ENCODE measurements at places on chromosomes 6 and 20.

- DNase-seq, result no peak
These were observed 44.7 kb downstream of the TNFAIP3 start for GRCh38 chr6:137911675-137912191.

GRCh38 chr6:164133095-164133494 lies 718.6 kb downstream of the QKI start:
- DNase-seq, result no peak

GRCh38 chr6:157438611-157439111 lies 57.7 kb downstream of the ZDHHC14 start:
- no peak for DNase-seq

- DNase-seq, result no peak
These were observed 20.8 kb upstream of the TRAF3IP2 start for GRCh38 chr6:111626441-111626840.

DNA sequence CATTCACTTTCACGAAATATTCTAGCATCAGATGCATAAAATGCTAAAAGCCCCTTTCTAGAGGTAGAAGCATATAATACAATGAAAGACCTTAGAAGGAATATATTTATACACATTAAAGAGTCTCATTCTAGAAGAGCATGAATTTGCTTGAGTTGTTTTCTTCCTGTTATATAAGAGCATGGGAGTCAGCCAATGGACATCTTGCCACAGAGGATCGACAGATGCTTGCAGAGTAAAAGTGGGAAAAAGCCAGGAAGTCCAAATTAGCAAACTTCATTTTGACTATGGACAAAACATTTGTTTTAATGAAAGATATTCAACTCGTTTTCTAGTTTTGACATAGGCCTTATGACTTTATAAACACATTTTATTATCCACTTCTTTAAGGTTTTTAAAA lies 44.2 kb upstream of the RIPPLY2 start:
- no peak for DNase-seq

GRCh38 chr20:37265152-37265551 lies 3.5 kb upstream of the GHRH start:
- DNase-seq, result no peak

- DNase-seq, result no peak
These were observed 49.2 kb downstream of the TOMM6 start for GRCh38 chr6:41836660-41837052.

- no peak for DNase-seq
These were observed 17.0 kb upstream of the HLA-A start for GRCh38 chr6:29925321-29925720.

- DNase-seq, result no peak
These were observed 23.5 kb downstream of the PLEKHG1 start for GRCh38 chr6:150622941-150623874.

- DNase-seq, result no peak
These were observed 19.6 kb upstream of the SYNCRIP start for GRCh38 chr6:85662251-85662650.

- no peak for DNase-seq
These were observed 50.5 kb upstream of the LRRC1 start for GRCh38 chr6:53744321-53744720.

DNA sequence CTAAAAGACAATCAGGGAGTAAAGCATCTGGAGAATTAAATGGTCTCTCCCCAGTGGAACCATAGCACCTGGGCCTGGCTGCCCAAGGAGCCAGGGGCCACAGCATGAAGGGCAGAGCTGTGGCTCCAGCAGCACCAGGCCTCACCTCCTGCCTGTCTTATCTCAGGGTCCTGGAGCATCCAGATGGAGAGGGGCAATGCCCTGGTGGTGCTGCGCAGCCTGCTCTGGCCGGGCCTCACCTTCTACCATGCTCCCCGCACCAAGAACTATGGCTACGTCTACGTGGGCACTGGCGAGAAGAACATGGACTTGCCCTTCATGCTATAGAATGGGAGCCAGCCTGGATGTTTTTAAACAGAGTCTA lies 17.0 kb downstream of the MRPS18A start:
- no peak for DNase-seq

GRCh38 chr6:20868397-20869096 lies 334.3 kb downstream of the CDKAL1 start:
- no peak for DNase-seq

- no peak for DNase-seq
These were observed 147.2 kb upstream of the SNX9 start for GRCh38 chr6:157675831-157676230.

- DNase-seq, result no peak
These were observed 3.4 kb downstream of the SERAC1 start for GRCh38 chr6:158164579-158165170.

GRCh38 chr6:134295953-134296553 lies 21.9 kb downstream of the SGK1 start:
- DNase-seq, result peak; percentile 79

- no peak for DNase-seq
These were observed 26.1 kb downstream of the HLA-F start for GRCh38 chr6:29749308-29749662.

GRCh38 chr6:91490671-91491301 lies 903.9 kb upstream of the MAP3K7 start:
- DNase-seq, result no peak

GRCh38 chr6:35320031-35320410 lies 22.3 kb upstream of the PPARD start:
- DNase-seq, result no peak

DNA sequence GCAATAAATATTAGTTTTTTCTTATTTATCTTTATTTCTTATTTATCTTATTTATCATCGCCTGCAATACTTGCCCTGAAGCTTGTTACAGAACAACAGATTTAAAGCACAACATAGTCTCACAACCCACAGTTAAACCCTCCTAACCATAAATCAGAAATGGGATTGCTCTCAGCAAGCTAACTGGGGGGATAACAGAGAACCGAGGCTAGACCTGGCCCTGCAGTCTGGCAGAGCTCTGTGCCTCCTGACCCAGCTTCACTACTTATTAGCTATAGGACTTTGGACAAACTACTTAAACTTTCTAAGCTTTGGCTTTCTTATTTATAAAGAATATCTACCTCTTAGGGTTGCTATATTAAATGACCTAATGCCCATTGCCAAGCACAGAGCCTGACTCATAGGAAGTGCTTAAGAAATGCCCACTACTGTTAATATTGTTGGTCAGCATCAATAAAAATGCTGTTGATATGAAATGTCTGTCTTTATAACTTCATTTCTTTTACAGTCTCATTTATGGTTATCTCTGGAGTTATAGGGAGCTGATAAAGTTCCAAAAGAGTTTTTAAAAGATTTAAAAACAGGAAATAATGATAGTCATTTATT lies 87.9 kb upstream of the BEND6 start:
- no peak for DNase-seq

DNA sequence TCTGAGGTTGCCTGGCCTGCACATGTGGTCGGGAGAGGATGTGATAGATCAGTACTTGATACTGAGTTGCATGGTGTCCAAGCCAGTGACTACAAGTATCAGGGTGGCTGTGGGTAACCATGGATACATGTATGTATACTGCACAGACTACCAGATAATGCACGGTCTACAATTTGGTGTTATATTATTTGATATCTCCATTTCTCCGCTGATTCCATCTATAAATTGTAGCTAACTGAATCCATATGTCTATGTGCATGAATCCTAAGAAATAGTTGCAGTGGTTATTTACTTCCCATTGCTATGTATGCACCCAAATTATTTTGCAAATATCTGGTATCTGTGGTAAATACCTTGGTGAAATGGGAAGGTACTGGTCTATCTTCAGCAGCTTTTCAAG lies 83.8 kb upstream of the KIF25 start:
- DNase-seq, result no peak

GRCh38 chr6:148445116-148445515 lies 102.5 kb downstream of the SASH1 start:
- DNase-seq, result no peak

GRCh38 chr20:1166948-1167720 lies 17.6 kb downstream of the TMEM74B start:
- DNase-seq, result no peak

DNA sequence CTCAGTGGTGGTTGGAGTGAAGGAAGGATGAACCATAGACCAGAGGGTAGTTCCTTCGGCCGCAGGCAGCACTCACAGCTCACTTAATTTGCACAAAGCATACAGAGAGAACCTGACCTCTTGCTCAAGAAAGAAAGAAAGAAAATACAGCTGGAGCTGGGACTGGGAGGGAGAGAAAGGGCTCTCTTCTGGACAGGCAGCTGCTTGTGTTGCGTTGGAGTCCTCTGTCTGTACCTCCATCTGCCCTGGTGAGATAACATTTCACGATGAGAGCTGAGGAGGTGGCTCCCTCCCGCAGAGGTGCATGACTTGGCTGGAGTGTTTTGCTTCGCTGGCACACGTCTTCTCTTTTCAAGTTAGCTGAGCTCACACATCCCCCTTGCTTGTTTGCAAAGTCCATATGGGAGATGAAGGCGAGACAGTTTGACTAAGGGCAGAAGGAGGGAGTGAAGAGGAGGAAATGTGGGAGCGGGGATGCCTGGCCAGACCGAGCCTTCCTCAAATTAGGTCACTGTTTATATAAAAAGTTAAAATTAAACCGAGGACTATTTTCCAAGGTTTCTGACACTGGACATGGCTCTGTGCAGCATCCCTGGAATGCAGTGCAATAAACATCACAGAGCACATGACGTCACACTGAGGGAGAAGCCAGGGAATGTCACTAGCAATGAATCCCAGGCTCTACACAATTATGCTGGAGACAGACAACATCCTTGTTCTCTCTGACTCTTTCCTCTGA lies 359.4 kb downstream of the CD83 start:
- peak; percentile 94 for DNase-seq

DNA sequence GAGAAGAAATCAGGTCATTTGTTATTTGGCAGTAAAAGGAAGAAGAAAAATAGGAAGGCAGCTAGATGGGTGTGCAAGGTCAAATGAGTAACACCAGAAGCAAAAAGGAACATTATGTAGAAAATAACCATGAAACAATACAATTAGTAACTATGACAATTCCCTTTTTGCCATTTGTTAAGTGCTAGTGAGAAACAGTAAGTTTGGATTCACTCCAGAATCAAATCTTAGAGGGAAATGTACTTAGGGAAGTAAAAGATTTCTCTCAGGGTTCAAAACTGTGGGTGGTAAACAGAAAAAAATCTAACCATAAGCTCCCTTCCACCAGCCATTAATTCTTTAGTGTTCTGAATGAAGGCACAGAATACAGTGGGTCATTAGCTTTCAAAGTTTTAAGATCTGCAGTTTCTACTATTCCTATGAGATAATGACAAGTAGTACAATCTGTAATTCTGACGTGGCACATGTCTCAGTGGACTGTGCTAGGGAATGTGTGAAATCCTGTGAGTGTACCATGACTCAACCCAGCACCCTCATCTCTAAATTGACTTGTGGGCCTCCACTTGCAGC lies 17.1 kb downstream of the REPS1 start:
- DNase-seq, result no peak

DNA sequence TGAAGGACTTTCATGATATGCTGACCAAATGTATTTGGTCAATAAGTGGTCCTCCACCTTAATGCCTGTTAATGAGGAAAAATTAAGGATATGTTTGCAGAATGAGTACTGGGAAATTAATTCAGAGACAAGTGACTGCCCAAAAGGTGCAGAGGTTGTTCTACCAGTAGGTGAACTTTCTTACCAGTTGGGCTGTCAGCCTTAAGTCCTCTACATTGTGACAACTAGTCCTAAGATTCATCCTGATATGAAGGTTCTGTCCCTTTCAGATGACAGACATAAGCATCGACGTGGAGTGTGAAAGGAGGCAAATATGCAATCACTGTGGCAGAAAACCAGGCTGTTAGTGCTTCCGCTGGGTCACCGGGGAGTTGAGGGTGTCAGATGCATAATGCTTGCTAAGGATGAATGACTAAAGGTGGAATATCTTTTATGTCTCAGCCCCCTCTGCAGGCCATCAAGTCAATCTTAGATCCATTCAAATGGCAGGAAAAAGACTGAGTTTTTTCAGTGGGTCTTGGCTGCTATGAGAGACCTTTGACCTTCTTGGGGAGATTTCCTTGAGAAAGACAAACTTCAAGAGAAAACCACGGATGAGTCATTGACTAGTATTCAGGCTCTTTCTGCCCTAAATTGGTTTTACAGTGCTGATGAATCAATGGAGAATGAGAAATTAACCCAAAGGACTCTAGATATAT lies 226.0 kb downstream of the TPBG start:
- DNase-seq, result peak; percentile 61

GRCh38 chr20:4613184-4613583 lies 108.5 kb upstream of the PRND start:
- no peak for DNase-seq

DNA sequence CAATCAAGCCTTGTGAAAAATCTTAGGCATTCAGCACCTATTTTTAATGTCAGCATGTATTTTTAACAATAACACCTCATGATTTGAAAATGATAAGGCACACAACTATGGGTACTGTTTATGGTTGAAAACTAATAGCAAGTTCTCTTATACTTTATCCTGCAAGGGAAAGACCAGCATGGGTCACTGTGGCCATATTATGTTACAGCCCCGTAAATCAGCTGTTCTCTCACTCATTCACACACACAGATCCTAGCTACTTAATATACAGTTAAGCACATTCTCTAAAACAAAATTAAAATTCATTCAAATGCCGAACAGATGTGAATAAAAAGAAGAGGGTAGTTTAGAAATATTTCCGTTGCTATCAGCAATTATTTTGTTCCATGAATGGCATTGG lies 224.4 kb downstream of the OGFRL1 start:
- no peak for DNase-seq

DNA sequence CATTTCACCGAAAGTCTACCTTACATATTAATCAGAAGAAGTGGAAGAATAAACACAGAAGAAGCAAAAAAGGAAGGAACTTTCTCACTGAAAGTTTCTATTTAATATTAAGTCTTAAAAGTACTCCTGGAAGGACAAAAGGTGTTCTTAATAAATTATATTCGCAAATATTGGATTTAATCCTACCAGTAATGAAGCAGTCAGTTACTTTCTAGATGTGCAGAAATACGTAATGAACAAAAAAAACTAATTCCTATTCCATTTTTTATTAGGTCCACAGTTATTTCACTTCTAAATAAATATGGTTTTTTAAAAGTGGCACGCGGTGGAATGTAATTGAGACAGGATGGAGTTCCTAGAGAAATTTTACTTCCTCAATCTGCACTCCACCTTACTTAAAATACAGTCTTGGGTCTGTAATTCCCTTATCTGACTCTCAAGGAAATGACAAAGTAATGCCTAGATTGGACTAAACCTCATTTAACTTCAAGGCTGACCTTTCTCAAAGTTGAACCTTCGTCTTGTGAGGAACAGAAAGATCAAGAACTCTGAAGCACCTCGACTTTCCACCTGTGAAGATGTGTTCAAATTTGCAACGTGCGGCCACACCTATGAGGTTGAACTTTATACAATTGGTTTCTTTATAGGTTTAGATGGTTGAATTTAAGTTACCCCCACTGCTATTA lies 1.1 kb upstream of the TRAM2 start:
- DNase-seq, result no peak

Measured in brain pericyte (primary cell).